Type B pancreatic cell (in vitro differentiated cells): ENCODE measurements at places on chromosomes 3 and 15.

DNA sequence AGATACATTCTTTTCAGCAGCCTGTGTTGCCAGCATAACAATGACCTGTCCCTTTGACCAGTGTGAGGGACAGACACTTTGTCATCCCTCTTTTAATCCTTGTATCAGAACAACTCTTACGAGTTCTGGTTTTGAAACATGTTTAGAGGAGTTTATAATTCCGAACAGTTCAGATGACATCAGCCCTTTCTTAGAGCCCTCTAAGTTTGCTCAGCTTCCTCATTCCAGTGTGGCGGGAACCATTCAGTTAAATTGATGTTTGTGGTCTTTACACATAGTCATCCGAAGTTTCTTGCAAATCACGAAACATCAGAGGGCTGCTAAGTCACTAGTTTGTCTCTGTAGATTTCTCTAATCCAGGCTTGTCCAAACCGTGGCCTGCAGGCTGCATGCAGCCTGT is 102.5 kb downstream of the AKAP13 start:
- H3K27me3 ChIP-seq: no peaks in the 10 kb centered on the region
- peak overlapping the region; percentile 91 for H3K27ac ChIP-seq
- peaks cover 3% of the 10 kb centered on the region for H3K36me3 ChIP-seq
- peak overlapping the region; percentile 48 for H3K4me3 ChIP-seq

GRCh38 chr15:63301088-63301487 is 23.7 kb downstream of the APH1B start:
- no peak overlapping the region for H3K27ac ChIP-seq
- peaks cover 22% of the 10 kb centered on the region for H3K4me1 ChIP-seq
- no peak for DNase-seq
- H3K36me3 ChIP-seq: peaks cover 44% of the 10 kb centered on the region
- no peak overlapping the region for H3K4me3 ChIP-seq

DNA sequence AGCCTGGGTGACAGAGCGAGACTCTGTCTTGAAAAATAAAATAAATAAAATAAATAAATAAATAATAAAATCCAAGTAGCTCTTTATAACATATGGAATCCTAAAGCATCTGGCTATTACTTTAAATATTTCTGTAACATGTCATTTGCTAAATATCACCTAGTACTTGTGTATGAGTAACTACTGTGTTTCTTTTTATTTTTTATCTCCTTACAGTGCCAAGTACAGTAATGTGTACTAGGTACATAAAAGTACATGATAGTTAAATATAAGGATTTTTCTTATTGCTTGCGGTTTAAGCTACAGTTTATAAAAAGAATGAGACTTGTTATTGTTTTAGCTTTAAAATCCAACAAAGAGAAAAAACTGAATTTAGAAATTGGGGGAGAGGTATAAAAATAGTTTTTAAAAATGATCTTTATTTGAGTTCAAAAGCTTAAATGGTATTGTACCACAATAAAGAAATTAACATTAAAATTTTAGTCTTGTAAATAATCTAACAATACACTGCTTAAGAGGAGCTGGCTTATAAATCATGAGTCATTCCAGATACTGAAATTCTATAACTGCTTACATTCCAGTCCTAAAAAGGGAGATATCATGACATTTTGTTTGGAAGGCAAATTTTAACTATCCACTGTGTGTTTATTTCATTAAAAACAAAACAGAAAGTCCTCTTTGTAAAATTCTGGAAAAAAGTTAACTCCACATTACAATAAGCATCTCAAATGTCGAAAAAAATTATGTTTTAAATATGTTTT is 73.1 kb downstream of the FGF7 start:
- H3K27ac ChIP-seq: no peak overlapping the region
- H3K4me1 ChIP-seq: no peaks in the 10 kb centered on the region
- no peak overlapping the region for H3K4me3 ChIP-seq
- H3K27me3 ChIP-seq: no peaks in the 10 kb centered on the region
- H3K36me3 ChIP-seq: no peaks in the 10 kb centered on the region

- no peaks in the 10 kb centered on the region for H3K27me3 ChIP-seq
- no peak for DNase-seq
- no peak overlapping the region for H3K27ac ChIP-seq
Observed at GRCh38 chr15:36761132-36761847, 181.9 kb downstream of the CDIN1 start.

GRCh38 chr3:14143271-14144225 is 18.7 kb downstream of the TMEM43 start:
- peak overlapping the region; percentile 98 for H3K27ac ChIP-seq
- H3K27me3 ChIP-seq: no peaks in the 10 kb centered on the region
- H3K4me1 ChIP-seq: peaks cover 21% of the 10 kb centered on the region
- DNase-seq: no peak
- no peak overlapping the region for H3K4me3 ChIP-seq
- peaks cover 14% of the 10 kb centered on the region for H3K36me3 ChIP-seq

- no peak overlapping the region for H3K27ac ChIP-seq
- DNase-seq: no peak
- no peak overlapping the region for H3K4me3 ChIP-seq
- peaks cover 5% of the 10 kb centered on the region for H3K36me3 ChIP-seq
Observed at GRCh38 chr3:123733341-123733740, 148.5 kb upstream of the HACD2 start.

DNA sequence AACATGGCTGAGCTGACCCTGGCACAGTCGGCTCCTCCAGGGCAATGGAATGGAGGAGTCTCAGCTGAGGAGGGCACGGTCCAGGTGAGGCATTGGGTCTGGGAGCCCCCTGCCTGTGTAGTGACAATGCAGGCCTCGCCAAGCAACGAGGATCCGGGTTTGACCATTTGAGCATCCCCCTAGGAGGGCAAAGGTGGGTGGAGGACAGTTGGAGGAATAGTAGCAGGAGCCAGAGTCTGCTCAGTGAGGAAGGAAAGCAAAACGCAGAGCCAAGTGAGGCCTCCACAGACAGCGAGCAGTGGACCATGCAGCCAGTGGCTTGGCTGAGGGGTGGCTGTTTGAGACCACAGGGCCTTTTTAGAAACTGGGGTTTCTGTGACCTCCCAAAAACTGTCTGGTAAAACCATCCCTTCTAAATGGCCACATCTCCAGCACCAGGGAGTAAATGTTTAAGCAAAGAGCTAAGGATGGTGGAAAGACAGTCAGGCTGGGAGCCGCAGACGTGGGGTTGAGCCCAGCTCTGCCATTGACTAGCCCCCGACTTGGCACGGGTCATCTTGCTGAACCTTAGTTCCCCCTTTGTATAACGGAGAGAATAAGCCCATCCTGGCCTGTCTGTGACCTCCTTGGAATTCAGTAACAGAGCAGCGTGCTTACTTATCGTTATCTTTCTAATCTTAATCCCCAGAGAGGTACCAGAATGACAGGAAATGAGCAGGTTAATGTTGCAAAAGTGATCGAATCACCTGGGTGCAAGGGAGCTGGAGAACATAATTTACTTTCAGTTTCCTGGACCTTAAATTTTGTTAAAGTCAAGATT is 46.8 kb downstream of the CMTM6 start:
- DNase-seq: peak; percentile 27
- H3K4me3 ChIP-seq: no peak overlapping the region
- peaks cover 3% of the 10 kb centered on the region for H3K27me3 ChIP-seq
- H3K4me1 ChIP-seq: peaks cover 33% of the 10 kb centered on the region
- peaks cover 18% of the 10 kb centered on the region for H3K36me3 ChIP-seq
- no peak overlapping the region for H3K27ac ChIP-seq

DNA sequence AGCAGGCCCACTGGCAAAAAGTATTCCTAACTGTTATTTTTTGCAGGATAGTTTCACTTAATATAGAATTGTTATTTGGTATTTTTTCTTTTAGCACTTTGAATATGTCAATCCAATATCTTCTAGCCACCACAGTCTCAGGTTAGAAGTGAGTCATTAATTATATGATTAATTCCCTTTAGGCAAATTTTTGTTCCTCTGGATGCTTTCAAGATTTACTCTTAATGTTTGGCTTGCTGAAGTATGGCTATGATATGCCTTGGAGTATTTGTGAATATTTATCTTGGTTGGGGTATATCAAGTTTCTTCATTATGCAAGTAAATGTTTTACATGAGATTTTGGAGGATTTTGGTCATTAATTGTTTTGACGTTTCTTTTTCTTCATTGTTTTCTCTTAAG is 152.1 kb upstream of the ALCAM start:
- H3K27me3 ChIP-seq: no peaks in the 10 kb centered on the region
- no peak overlapping the region for H3K4me3 ChIP-seq
- H3K4me1 ChIP-seq: no peaks in the 10 kb centered on the region
- DNase-seq: no peak

GRCh38 chr3:41638381-41638780 is 323.5 kb downstream of the ULK4 start:
- no peaks in the 10 kb centered on the region for H3K36me3 ChIP-seq
- H3K4me3 ChIP-seq: no peak overlapping the region
- H3K4me1 ChIP-seq: no peaks in the 10 kb centered on the region
- no peaks in the 10 kb centered on the region for H3K27me3 ChIP-seq

DNA sequence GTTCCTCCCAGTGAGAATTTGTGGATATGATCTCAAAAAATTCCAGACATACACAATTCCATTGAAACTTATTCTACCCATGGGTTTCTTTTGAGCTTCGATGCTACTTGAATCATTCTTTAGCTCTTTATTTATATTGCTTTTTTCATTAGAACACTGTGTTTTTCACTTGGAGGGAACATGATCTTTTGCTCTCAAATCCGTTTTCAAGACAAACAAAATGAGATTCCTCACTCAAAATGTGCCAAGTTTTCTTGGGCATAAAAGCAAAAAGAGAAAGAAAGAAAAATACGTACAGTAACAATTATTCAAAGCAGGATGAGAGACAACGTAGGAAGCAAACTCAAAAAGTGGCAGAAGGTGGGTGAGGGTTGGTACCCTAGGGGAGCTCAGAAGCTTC is 118.8 kb upstream of the PDZRN3 start:
- no peak for DNase-seq
- H3K27ac ChIP-seq: no peak overlapping the region

DNA sequence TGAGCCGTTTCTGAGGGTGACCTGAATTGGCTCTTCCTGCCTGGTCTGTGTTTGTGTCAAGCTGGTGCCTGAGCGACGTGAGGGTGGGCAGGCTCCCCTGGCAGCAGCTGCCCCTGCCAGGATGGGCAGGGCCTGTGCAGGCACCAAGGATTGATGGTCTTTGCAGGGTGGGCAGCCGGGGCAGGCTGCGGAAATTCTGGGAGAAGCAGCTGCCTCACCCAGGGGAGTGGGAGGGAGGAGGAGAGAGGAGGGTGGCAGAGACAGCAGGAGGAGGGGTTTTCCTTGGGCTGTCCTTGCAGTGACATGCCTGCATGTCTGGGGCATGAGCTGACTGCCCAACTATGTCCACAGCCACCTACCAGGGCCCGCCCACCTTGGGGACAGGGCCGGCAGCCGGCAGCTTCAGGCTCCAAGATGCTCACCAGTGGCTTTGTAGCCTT is 27.9 kb upstream of the SLC6A6 start:
- peak overlapping the region; percentile 57 for H3K4me3 ChIP-seq
- peaks cover 55% of the 10 kb centered on the region for H3K4me1 ChIP-seq
- H3K27ac ChIP-seq: peak overlapping the region; percentile 90
- H3K36me3 ChIP-seq: no peaks in the 10 kb centered on the region

GRCh38 chr15:65383991-65384390 is 6.2 kb upstream of the IGDCC3 start:
- no peaks in the 10 kb centered on the region for H3K36me3 ChIP-seq
- no peak overlapping the region for H3K4me3 ChIP-seq
- no peak overlapping the region for H3K27ac ChIP-seq
- H3K27me3 ChIP-seq: peaks cover 14% of the 10 kb centered on the region
- H3K4me1 ChIP-seq: peaks cover 33% of the 10 kb centered on the region

- no peak for DNase-seq
- peaks cover 38% of the 10 kb centered on the region for H3K27me3 ChIP-seq
- no peaks in the 10 kb centered on the region for H3K36me3 ChIP-seq
Observed at GRCh38 chr3:159765860-159766294, 222.8 kb upstream of the IL12A start.

- H3K4me3 ChIP-seq: no peak overlapping the region
- H3K27ac ChIP-seq: no peak overlapping the region
- no peaks in the 10 kb centered on the region for H3K36me3 ChIP-seq
- peaks cover 11% of the 10 kb centered on the region for H3K4me1 ChIP-seq
- H3K27me3 ChIP-seq: no peaks in the 10 kb centered on the region
Observed at GRCh38 chr15:67013696-67014095, 51.7 kb upstream of the SMAD3 start.

- no peak overlapping the region for H3K27ac ChIP-seq
- DNase-seq: no peak
- peaks cover 4% of the 10 kb centered on the region for H3K27me3 ChIP-seq
- H3K36me3 ChIP-seq: peaks cover 36% of the 10 kb centered on the region
- peaks cover 26% of the 10 kb centered on the region for H3K4me1 ChIP-seq
- H3K4me3 ChIP-seq: no peak overlapping the region
Observed at GRCh38 chr3:37540786-37541185, 320.9 kb upstream of the CTDSPL start.

DNA sequence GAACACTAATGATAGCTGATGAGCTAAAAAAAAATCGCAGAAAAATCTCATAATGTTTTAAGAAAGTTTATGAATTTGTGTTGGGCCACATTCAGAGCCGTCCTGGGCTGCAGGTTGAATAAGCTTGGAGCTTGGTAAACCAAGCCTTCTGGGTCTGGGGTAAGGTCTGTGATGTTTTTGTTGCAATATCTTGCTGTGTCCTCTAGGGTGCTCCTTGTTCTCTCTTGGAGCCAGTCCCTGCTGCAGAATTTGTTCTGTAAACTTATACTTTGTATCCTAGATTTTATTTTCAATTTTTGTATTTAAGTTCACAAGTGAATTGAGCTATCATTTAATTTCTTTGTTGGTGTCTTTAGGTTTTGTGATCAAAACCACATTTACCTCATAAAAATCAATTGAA is 143.7 kb downstream of the NR1D2 start:
- H3K27me3 ChIP-seq: no peaks in the 10 kb centered on the region
- H3K27ac ChIP-seq: no peak overlapping the region
- H3K36me3 ChIP-seq: no peaks in the 10 kb centered on the region
- H3K4me1 ChIP-seq: no peaks in the 10 kb centered on the region
- DNase-seq: no peak

DNA sequence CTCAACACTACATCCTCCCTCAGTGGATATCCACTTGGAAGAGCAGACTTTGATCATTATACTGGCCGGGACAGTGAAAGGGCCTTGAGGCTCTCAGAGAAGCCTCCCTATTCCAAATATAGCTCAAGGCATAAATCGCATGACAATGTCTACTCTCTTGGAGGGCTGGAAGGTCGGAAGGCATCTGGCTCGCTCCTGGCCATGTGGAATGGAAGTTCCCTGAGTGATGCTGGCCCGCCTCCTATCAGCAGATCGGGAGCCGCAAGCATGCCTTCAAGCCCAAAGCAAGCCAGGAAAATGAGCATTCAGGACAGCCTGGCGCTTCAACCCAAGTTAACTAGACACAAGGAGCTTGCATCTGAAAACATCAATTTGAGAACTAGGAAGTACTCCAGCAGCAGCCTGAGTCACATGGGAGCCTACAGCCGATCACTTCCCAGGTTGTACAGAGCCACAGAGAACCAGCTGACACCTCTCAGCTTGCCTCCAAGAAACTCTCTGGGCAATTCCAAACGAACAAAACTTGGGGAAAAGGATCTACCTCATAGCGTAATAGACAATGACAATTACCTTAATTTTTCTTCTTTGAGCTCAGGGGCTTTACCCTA is 25.4 kb downstream of the PHLDB2 start:
- H3K4me1 ChIP-seq: peaks cover 5% of the 10 kb centered on the region
- peaks cover 24% of the 10 kb centered on the region for H3K36me3 ChIP-seq
- no peak overlapping the region for H3K4me3 ChIP-seq
- no peak for DNase-seq
- no peak overlapping the region for H3K27ac ChIP-seq
- no peaks in the 10 kb centered on the region for H3K27me3 ChIP-seq
